RKO (cell line): ENCODE measurements at places on chromosomes 6 and 20.

GRCh38 chr20:38454556-38455473 lies 17.8 kb upstream of the RALGAPB start:
- DNase-seq = no peak

DNA sequence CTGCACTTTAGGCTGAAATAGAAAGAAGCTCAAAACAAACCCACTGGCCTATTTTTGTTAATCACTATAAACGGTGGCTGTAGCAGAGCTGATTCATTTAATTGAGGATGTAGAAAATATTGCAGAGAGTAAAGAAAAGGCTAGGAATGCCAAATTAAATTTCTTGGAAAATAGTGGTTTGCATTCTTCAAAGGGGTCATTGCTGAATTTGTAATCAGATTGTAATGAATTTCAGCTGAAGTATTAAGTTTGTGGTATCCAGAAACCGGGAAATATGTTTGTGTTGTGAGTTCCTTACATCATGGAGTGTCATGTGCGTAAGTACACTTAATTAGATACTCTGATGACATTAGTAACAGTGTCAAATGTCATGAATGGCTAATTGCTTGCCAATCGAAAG lies 203.0 kb downstream of the SAMD5 start:
- no peak for DNase-seq

DNA sequence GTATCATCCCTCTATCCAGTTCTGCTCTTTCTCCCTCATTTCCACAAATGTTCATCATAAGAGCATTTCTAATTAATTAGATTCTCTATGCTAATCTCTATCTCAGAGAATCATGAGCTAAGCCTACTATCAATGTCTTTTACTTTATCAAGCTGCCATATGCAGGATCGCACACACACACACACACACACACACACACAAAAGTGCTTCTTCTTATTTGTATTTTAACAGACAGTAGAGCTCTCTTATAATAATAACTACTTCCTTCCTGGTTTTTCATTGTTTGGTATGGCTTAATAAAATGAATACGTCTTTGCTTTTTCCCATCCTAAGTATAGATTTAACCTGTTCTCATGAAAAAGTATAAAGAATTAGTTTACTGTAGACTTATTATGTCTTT lies 170.2 kb downstream of the HAO1 start:
- DNase-seq = no peak

GRCh38 chr6:115765966-115766365 lies 294.7 kb downstream of the FRK start:
- DNase-seq = no peak

DNA sequence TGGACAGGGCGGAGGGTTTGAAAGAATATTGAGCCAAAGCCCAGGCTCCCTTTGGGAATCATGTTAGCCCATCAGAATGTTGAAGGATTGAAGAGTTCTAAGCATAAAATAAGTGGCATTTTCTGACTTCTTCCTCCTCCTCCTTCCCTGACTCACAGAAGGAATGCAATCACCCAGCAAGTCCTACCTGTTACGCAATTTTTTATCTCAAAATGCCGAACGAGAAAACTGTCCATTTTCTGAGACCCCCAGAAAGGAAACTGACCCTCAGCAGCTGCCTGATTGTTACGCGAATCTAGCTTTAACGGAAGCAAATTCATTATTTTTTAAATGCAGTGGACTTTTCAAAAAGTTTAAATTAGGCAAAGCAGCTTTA lies 4.7 kb upstream of the DNAJC5 start:
- no peak for DNase-seq

- DNase-seq = no peak
These were observed 36.6 kb downstream of the ABHD12 start for GRCh38 chr20:25353747-25354705.

- DNase-seq = no peak
These were observed 164.9 kb upstream of the HEY2 start for GRCh38 chr6:125584468-125584939.

DNA sequence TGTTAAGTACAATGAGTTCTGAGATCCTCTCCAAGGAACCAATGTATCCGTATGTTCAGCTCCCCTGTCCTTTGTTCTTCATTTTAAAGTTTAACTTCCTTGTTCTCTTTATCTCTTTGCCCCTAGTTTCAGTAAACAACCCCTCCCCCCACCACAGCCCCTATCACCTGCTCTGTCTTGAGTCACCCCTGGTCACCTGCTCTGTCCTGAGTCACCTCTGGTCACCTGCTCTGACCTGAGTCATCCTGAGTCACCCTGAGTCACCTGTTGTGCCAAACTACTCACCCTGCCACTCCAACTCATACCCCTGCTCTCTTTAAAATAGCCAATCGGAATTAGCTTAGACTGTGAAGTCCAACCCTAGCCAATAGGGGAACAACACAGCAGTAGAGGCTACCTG lies 288.7 kb upstream of the CDYL start:
- peak; percentile 73 for DNase-seq

- DNase-seq = no peak
These were observed 138.0 kb downstream of the CARMIL1 start for GRCh38 chr6:25417046-25417605.

GRCh38 chr6:135935941-135936601 lies 84.6 kb downstream of the PDE7B start:
- DNase-seq = no peak

GRCh38 chr6:52620906-52621190 lies 44.0 kb upstream of the TRAM2 start:
- no peak for DNase-seq

GRCh38 chr6:163008186-163008585 lies 280.4 kb downstream of the PACRG start:
- DNase-seq = no peak

- DNase-seq = no peak
These were observed 26.9 kb downstream of the LYRM2 start for GRCh38 chr6:89611666-89612065.

DNA sequence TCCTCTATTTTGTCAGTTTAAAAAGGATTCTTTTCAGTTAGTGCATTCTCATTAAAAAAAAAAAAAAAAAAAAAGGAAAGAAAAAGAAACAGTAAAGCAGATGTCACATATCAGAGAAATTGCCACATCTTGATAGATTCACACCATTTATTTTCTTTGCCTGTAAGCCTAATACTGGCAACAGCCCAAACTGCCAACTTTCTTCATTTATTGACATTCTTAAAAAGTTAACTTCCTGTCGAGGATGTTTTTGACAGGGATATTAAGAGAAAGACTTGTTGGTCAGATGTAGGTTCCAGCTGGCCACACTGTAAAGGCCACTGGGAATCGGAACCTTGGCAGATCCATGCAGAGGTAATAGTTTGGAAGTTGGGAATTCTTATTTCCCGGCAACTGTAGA lies 332.6 kb downstream of the NRN1 start:
- no peak for DNase-seq

GRCh38 chr20:13525225-13525940 lies 113.3 kb downstream of the TASP1 start:
- peak; percentile 62 for DNase-seq

- no peak for DNase-seq
These were observed 40.0 kb upstream of the OCSTAMP start for GRCh38 chr20:46590443-46590842.

DNA sequence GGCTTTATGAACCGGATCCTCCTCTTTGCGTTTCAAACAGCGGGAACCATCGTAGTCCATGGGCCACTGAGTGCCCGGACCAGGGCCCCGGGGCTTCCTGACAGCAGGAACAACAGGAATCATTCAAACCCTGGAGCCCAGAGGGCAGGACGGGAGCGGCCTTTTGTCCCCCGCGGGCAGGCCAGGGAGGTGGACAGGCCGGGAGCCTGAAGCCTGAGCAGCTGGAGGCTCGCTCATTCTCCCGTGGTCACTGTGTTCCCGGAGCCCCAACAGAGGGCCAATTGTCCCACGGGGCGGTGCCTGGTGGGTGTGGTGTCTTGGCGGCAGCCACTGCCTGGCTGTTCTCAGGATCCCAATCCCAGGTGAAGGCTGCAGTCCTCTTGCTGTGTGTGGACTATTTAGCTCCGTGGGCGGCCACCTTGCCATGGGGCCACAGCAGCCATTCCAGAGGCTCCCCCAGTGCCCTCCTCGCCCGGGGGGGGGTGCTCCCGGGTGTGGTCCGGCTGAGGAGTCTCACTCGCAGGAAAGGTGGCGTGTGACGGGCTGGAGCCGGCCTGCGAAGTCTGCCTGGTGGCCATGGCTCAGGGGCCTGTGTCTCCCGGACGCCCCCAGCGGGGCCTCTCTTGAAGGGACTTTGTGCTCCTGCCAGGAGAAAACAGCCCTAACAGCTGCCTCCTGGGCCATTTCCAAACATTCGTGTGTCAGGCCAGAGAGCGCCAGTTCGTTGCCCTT lies 77.2 kb upstream of the BHLHE23 start:
- DNase-seq = no peak

GRCh38 chr6:89910902-89911240 lies 16.6 kb downstream of the GJA10 start:
- no peak for DNase-seq

GRCh38 chr6:38720295-38720694 lies 5.2 kb downstream of the DNAH8 start:
- peak; percentile 43 for DNase-seq

- no peak for DNase-seq
These were observed 139.4 kb upstream of the GLP1R start for GRCh38 chr6:38909015-38909730.

GRCh38 chr20:51491393-51491792 lies 51.1 kb downstream of the NFATC2 start:
- DNase-seq = no peak

- no peak for DNase-seq
These were observed 14.4 kb downstream of the TAB2 start for GRCh38 chr6:149331871-149332270.

DNA sequence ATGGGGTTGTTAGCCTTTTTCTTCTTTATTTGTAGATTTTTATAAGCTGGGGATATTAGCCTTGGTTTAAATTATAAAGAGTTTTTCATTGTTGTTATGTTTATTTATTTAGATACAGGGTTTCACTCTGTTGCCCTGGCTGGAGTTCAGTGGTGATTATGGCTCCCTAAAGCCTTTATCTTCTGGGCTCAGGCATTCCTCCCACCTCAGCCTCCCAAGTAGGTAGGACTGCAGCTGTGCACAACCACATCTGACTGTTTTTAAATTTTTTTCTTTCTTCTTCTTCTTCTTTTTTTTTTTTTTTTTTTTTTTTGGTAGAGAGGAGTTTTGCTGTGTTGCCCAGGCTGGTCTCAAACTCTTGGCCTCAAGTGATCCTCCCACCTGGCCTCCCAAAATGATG lies 80.9 kb downstream of the UBE3D start:
- DNase-seq = no peak

DNA sequence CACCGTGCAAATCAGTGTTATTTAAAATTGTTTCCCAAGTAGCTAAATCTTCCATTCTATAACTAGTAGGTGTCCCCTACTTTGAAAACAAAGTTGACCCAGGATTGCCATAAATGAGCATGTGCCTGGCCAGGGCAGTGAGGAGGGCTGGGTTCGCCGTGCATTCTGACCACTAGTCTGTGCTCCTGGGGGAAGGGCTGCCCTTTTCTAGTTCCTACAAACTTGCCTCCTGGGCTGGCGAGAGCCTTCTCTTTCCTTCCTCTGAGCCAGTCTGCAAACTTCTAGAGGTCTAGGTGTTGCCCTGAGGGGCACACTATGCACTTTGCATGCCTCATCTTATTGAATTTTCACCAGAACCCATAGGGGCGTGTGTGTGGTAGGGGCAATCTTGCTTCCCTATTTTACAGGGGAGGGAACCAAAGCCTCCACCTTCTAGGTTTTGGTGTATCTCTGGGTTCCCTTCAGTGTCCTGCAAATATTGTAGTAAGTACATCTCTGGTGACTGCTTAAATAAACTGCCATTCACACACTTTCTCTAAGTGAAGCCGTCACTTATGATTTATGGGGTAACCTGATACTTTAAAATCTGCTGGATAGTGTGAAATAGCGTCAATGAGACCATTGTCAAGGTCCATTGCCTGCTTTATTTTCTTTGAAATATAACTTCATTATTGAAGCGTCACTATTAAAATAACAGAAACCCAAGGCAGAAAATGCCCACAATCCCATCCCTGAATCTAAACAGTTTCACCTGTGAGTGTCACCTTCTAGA lies 42.2 kb downstream of the CDH26 start:
- DNase-seq = no peak

DNA sequence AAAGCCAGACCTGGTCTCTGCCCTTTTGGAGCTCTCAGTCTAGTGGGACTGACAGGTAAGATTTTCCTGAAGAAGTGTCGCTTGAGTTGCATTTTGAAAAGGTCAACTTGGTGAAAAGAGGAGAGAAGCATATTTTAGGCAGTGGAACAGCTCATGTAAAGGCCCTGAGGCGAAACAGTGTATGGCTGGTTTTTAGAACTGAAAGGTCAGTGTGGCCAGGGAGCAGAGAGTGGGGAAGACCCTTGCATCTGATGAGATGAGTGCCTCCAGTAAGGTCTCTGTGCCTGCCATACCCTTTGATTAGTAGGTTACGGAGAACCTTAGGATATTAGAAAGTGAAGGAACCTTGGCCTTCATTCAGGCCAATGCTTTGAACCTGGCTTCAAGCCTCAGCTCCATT lies 55.9 kb upstream of the SAYSD1 start:
- DNase-seq = no peak

DNA sequence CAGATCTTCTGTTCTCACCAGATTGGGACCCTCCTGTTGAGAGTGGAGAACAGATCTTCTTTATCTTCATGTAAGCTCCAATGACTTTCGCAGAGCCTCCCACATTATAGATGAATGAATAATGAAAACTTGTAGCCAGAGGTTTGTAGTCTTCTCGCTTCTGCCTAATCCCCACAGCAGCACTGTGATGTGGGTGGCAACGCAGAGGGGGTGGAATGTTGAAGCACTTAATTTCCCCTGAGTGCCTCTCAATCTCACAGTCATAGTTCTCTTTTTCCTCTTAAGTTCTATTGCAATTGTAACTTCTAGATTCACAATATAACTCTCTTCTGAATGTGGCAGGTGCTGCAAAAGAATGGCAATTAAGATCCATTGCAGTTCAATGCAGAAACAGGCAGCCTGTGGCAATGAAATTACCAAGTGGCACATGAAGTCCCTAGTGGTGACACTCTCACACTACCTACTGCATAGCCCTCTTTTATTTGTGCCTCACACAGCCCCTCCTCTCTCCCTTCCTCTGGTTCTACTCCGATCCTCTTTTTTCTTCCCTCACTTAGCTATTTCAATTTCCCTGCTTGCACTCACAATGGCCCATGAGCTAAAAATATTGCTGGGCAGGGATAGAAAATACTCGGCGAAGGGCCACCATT lies 281.9 kb downstream of the UBE3D start:
- peak; percentile 37 for DNase-seq

DNA sequence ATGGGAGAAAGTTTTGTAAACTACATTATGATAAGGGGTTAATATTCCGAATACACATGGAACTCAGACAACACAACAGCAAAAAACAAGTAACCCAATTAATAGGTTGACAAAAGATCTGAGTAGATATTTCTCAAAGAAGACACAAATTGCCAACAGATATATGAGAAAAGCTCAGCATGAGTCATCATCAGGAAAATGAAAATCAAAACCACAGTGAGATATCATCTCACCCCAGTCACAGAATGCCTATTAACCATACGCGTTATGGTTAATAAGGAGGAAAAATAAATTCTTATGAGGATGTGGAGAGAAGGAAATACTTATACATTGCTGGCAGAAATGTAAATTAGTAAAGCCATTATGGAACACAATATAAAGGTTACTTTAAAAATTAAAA lies 695.0 kb downstream of the COL12A1 start:
- DNase-seq = no peak
